ENCODE measurements at places on chromosomes 16 and 17.

GRCh38 chr16:70151941-70152509 lies 21.6 kb upstream of the CLEC18C start:
- DNase-seq, result no peak

- no peak for DNase-seq
These were observed 18.2 kb downstream of the IRX3 start for GRCh38 chr16:54268340-54268739.

DNA sequence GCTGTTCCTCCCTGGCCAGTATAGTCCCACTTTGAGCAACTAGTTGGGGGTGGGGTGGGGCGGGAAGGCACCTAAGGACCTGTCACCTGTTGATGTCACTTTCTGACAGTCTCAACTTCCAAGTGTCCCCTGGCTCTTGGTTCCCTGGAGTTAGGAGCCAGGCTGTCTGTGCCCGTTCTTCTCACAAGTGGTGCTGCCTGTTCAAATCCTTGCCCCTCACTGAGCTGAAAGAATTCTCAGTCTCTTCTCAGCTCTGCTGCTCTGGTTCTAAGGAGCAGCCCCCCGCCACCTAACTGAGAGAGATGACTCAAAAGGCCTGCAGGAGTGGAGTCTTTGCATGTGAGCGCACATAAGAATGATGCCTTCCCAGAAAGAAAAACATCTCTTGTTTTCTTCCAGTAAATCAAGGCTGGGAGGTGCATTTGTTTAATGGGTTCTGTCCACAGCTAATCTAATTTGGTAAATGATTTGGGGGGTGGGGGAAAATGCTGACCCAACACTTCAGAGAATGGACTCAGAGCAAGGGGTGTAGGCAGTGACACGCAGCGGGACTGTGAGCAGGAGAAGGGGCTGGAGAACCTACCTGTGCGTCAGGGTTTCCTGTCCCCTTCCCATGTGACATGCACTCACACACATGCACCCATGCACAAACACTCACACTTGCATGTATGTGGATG lies 78.2 kb upstream of the NLRP1 start:
- no peak for DNase-seq

GRCh38 chr16:18959031-18959505 lies 24.7 kb upstream of the TMC7 start:
- no peak for DNase-seq

GRCh38 chr16:4884972-4885874 lies 37.9 kb downstream of the UBN1 start:
- DNase-seq, result no peak

DNA sequence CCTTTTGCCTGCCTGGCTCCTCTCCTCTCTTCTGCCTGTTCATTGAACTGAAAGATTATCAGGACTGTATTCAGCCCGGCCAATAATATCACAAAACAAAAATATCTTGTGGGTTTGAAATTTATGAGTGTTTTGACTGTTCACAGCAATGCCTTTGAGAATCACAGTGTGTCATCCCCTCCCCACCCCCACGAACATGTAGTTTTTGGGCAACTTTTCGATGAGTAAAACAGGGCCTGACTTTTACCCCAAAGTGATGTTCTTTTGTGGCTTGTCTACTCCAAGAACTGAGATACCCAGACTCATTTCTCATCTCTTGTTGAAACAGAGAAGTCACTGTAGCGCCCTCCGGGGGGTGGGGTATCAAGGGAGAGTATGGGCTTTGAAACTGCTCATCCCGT lies 675.7 kb downstream of the WWOX start:
- DNase-seq, result no peak

DNA sequence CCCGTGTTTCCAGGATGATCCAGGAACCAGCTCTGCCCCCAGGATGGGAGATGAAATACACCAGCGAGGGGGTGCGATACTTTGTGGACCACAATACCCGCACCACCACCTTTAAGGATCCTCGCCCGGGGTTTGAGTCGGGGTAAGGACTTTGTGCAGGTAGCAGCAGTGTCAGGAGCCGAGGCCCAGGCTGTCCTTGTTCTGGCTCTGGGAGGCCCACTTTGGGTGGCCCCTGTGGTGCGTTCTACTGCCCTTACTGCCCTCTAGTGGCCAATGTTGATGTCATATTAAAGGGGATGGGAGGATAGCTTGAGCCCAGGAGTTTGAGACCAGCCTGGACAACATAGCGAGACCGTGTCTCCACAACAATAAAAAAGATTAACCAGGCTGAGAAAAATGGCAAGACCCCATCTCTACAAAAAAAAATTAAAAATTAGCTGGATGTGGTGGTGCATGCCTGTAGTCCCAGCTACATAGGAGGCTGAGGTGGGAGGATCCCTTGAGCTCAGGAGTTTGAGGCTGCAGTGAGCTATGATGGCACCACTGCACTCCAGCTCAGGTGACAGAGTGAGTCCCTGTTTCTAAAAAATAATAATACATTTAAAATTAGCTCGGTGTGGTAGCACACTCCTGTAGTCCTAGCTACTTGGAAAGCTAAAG lies 20.9 kb upstream of the CLEC18A start:
- DNase-seq, result no peak

DNA sequence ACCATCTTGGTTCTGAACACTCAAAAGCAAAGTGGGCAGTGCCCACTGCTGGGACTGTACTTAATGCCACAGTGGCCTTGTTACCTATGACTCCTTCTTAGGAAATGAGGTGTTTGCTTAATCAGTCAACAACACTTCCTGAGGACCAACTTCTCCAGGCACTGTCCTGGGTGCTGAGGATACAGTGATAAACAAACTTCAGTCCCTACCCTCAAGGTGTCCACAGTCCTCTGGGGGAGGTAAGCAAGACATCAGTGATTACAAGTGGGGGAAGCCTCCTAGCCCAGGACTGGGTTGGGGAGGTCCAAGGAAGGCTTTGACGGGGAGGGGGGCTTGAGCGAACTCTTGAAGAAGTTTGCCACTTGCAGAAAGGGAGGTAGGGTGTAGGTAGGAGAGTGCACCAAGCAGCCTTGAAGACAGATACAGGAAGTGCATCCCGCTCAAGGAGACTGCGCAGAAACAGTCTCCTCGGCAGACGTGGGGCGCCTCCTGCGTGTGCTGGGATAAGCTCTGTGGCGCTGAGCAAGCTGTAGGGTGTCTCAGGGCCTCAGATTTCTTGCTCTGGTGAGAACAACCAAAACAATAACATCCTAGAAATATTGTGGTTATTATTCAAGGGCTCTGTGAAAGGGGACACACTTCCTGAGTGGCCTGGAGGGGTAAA lies 2.6 kb upstream of the ABCC3 start:
- DNase-seq, result no peak

DNA sequence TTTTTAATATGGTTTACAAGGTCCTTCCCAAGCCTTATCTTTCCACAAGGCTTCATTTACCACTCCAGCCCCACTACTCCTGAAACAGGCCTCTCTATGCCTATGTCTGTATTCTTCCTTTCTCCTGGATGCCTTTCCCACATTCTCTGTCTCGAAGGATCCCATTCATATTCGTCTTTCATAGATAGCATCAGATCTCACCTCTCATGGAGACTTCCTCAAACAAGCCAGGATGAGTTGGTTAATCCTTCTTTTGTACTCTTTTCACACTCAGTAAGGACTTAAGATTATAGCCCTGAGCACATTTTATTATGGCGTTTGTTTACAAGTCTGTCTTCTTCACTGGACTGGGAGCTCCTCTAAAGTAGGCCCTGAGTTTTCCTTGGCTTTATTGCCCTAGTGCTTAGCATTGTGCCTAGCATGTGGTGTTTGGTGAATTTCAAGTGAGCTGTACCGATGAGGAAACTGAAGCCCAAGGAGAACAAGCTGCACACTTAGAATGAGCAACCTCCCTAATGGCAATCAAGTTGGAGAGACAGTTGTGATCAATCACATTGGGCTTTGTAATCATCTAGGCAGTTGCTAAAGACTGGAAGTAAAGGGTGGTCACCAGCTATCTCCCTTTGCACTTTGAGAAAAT lies 10.0 kb upstream of the TBX4 start:
- DNase-seq, result no peak

All from NCI-H2081 treated with DMSO at 0.1 percent for 48 hours (cell line).